Fibroblast of gingiva (primary cell): ENCODE measurements at places on chromosomes 1 and 21.
A peak's percentile ranks its signal among the peaks of the same experiment; 100 is the strongest.

DNA sequence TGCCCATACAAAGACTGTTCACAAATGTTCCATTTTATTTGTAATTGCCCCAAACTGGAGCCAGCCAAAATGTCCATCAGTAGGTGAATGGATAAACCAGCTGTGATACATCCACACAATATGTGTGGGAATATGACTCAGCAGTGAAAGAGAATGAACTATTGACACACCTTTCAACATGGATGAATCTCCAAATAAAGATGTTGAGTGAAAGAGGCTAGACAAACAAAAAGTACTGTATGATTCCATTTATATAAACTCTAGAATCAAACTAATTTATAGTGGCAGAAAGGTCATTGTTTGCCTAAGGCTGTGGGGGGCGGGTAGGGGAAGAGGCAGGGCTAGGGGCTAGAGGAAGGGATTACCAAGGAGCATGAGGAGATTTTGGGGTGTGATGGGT lies 4.5 kb downstream of the DHCR24 start:
- DNase-seq = no peak

DNA sequence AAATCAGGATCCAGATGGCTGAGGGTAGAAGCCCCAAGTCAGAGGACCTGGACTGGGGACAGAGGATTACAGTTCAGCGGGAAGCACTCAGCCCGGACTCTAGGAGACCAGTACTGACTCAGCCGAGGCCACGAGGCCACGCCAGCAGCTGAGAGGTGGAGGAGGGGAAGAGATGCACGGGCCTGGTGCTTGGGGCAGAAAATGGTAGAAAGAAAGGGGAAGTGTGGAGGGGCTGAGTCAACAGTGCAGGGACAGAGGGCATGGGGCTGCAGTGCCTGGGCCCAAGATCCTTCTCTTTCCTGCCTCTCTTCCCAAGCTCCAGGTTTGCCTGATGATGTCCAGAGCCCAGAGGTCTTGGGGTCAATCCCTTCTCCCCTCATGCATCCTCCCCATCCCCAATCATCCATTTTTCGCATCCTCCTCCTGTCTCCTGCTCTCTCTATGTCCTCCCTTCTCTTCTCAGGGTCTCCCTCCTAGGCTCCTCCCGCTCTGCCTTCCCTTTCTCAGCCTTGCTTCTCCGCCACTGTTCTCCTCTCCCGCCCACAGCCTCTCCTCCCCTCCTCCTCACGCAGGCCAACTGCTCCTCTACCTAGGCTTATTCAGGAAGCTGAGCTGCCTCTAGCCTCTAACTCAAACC lies 7.7 kb downstream of the ARHGEF2 start:
- DNase-seq = peak; percentile 47

- no peak for DNase-seq
Measured at GRCh38 chr1:174211486-174211885, 52.2 kb downstream of the RABGAP1L start.

DNA sequence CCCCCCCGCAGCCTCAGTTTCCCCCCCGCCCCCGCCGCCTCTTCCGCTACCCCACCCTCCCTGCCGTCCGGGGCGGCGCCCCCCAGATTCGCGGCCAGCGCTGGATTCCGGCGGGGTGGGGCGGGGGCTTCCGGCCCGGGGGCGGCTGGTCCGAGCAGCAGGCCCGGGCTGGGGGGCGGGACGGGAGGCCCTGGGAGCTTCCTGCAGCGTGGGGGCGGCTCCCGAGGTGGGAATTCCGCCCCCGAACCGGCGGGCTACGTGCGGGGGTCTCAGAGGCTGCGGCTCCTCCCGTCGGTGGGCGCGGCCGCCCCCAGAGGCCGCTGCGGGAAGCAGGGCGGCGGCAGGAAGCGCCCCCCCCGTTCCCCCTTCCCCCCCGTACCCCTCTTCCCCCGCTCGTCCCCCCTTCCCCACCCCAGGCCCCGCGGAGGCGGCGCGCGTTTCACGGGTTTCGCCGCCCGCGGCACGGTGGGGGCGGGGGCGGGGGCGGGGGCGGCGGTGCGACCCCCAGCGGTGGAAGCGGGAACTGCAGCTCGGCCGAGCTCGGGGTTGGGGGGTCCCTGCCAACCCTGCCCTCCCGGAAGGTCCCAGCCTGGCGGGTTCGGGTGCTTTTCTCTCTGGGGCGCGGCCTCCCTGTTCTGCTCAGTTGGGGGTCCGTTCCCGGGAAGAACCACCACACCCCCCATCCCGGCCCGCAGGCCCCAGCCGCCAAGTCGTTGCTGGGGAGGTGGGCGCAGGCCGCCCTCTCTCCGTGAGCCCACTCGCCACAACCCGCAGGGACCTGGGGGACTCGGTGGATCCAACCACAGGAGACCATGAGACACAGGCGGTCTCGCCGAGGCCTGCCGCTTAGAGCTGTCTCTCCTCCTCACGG lies 76.3 kb downstream of the MORN1 start:
- peak; percentile 26 for DNase-seq

- DNase-seq = no peak
Measured at GRCh38 chr1:38009088-38009840, 3.3 kb upstream of the UTP11 start.

DNA sequence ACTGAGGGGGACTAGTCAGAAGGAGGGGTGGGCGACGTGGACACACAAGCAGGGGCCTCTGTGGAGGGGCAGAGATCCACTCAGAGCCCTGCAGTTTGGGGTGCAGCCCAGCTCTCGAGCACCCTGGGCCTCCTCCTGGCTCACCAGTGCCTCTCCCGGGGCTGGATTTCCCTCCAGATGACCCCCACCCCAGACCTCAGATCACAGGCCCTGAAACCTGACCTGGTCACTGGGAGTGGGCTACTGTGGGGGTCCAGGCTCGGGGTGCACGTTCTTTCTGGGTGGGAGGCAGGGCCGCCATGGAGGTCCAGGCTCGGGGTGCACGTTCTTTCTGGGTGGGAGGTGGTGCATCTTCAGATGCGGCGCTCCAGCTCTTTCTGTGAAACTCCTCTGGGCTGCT lies 10.3 kb upstream of the LHX4 start:
- no peak for DNase-seq

GRCh38 chr1:187928288-187928687 lies 1099.5 kb downstream of the PLA2G4A start:
- DNase-seq = no peak

GRCh38 chr1:97046765-97047420 lies 325.3 kb downstream of the PTBP2 start:
- no peak for DNase-seq

- no peak for DNase-seq
Measured at GRCh38 chr21:43726686-43727518, 8.0 kb downstream of the PDXK start.

DNA sequence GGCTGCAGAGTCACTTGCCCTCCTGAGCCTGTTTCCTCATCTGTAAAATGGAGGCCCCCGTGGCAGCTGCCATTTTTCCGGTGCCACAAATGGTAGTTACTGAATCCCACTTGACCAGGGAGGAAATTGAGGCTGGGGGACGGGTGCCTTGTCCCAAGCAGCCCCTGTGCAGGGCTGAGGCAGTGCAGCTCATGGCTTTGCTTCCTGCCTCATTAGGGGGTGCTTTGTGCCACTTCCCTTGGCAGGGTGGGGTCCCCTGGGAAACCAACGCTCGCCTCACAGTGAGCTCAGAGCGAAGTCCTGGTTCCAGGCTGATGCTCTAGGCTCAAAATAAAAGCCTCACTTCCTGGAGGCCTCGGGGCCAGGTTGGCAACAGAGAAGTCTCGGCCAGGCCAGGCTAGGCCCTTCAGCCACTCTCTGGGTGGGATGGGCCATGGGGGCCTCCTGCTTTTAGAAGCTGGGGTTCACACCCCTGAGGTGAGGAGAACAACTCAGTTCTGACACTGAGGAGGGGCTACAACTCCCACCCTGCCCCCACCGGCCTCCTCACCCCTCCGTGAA lies 6.8 kb downstream of the LAPTM5 start:
- no peak for DNase-seq

DNA sequence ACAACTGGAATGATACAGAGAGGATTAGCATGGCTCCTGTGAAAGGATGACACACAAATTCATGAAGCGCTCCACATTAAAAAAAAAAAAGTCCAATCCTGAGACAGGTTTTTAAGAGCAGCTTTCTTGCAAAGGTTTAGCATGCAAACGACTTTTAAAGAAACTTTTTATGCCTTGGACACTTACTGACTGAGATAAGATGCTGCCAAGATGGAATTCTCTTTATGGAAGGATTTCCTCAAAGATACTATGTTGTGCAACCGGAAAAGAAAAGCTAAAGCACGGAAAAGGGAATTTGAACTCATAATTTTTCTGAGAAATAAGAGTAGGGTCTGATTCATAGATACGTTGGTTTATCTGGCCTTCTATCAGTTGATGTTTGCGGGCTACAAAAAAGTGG lies 27.3 kb downstream of the PIGP start:
- DNase-seq = no peak

DNA sequence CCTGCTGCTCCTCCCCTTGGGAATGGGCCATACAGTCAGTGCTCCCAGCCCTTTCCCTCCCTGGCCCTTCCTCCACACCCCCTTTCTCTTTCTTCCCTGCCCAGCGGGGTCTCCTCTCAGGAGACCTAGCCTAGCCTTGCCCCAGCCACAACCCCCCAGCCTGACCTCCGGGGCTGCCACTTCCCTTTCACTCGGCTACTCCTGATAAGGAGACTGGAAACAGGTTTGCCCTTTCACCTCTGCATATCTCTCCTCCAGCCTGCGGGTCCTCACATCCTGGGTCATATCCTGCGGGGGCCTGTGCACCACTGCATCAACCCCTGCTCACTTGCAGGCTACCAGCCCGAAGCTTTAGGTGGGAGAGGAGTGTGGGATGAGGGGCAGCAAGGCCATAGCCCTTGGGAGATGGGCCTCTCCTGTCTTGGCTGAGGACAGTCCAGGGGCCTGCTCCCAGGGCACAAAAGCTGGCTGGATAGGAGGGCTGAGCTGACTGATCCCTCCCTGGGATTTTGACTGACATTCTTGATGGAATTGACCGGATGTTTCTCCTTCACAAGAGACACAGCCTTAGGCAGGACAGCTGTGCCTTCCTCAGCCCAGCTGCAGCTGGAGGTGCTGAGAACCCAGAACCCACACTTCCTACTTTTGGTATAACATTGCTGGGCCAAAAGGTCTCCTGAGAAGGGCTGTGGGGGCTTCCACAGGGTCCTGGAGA lies 19.2 kb upstream of the ALX3 start:
- DNase-seq = no peak

DNA sequence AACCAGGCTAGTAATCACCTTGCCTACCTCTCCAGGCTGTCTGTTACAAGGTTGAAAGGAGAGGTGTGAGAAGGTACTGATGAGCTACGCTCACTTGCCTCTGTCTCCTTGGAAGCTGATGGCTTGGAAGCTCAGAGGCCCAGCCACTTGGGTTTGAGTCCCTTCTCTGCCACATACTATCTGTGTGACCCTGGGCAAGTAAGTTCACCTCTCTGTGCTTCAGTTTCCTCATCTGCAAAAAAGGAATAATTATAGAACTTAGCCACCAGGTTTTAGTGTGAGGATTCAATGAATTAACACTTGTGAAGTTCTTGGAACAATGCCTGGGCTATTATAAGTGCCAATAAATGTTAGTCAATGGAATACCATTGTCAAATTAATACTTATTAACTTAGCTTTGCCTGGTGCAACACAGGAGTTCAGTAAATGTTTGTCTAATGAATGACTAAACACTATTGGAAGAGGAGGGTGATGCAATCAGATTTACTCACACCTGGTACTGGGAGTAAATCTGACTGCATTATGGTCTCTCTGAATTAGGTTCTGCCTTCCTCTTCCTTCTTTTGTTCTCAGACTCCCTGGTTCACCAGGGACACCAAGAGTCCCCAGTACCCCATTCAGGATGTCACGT lies 55.5 kb downstream of the TRABD2B start:
- no peak for DNase-seq

DNA sequence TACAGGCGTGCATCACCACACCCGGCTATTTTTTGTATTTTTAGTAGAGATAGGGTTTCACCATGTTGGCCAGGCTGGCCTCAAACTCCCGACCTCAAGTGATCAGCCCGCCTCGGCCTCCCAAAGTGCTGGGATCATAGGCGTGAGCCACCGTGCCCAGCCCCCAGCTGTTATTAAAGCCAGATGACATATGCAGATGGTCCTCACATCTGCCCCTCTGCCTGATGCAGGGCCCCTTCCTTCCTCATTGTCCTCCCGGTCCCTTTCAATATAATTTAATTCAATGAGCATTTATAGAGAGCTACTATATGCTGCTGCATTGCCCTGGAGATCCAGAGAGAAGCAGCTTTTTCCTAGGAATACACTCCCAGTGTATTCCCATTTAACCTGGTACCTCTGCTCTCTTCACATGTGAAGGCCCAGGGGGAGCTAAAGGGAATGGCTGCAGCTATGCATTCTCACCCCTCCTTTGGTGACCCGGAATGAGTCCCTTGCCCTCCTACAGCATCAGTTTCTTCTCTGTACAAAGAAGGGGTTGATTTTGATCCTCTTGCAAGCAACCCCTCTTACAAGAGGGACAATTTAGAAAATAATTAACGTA lies 55.6 kb downstream of the L1TD1 start:
- DNase-seq = no peak

DNA sequence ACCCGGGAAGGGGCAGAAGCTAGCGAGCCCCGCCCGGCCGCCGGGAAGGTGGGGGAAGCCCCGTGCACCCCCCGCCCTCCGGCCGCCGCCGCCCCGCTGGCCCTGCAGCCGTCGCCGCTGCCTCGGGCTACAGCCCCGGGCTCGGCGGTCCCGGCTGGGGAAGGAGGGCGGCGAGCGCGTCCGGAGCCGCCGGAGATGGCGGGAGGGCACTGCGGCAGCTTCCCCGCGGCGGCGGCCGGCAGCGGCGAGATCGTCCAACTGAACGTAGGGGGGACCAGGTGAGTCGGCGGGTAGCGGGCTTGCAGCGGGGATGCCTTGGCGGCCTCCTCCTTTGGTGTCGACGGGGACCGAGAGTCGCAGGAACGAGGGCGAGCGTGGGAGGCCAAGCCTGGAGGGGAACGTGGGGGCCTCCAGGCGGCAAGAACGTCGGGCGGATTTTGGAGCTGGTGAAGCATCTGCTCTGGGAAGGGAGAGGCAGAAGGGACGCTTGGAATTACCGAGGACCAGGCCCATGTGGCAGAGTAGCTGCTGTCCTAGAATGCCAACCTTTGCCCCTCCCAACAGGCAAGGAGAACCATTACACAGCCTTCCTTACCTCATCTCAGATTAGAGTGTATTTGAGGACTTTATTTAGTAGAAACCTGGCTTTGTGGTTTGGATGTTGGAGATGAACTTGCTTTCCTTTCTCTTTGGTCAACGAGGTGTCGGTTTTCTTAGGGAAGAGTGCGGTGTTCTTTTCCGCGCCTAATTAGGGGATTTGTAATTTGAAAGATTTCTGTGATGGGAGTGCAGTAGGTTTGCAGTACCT lies 591 bp downstream of the KCTD3 start:
- peak; percentile 57 for DNase-seq

- DNase-seq = no peak
Measured at GRCh38 chr21:24852610-24853195, 754.6 kb downstream of the MRPL39 start.

DNA sequence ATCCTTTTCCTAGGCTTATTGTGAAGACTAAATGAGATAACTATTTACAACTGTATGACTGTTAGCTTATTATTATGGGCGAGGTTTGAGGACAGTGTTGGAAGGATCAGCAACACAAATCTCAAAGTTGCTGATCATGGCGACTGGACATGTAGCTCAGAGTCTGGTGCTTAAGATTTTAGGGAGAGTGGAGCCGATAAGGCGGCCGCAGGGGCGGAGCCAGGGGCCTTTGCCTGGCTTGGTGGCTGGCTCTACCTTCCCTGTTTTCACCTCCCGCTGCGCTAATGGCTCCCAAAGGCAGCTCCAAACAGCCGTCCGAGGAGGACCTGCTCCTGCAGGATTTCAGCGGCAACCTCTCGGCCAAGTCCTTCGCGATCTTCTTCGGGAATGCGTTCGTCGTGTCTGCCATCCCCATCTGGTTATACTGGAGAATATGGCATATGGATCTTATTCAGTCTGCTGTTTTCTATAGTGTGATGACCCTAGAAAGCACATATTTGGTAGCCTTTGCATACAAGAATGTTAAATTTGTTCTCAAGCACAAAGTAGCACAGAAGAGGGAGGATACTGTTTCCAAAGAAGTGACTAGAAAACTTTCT lies 45.5 kb downstream of the GIPC2 start:
- DNase-seq = no peak
